ENCODE measurements at places on chromosomes 11 and 22.

GRCh38 chr11:12174477-12175143 is 64.2 kb downstream of the MICAL2 start:
- DNase-seq, result no peak

- DNase-seq, result no peak
Observed at GRCh38 chr22:30755759-30756124, 61.1 kb downstream of the OSBP2 start.

- peak; percentile 66 for DNase-seq
Observed at GRCh38 chr11:10197091-10197490, 96.9 kb downstream of the SBF2 start.

DNA sequence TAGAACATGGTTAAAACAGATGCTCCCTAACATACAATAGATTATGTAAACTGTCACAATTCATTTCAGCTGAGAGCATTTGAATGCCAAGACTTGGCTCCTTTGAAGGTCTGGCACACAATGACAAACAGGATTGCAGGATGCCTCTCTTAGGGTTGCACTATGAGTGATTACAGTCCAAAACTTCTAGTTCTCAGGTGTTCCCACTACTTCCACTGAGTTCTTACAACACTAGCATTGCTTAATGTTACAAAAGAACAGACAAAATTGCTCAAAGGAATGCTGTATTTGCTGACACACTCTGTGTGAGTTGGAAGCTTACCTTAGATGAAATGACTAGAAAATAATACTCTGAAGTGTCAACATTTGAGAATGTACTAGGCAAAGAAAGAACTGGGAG is 2413.8 kb upstream of the RAG2 start:
- no peak for DNase-seq

DNA sequence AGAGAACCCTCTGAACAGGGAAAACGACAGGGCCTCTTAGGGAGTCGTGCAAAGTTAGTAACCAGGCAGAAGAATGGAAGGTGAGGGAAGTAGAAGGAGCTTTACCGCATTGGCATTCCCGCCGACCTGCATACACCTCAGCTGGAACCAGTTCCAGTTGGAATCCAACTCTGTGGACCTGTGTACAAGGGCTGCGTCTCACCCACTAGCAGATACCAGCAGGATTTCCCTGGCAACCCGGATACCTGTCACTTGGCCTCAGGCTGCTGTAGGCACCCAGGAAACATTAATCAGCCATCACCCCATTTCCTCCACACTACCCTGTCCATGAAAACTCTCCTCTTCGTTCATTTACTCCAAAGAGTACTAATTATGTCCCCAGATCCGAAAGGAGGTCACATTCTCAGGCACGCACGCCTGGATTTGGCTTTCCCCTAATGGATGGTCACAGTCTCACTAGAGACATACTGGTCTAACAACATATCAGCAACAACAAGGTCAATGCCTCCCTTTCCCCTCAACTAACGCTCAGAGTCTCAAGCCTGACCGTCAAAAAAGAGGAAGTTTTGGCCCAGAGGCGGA is 842 bp downstream of the ARFGAP2 start:
- DNase-seq, result no peak

DNA sequence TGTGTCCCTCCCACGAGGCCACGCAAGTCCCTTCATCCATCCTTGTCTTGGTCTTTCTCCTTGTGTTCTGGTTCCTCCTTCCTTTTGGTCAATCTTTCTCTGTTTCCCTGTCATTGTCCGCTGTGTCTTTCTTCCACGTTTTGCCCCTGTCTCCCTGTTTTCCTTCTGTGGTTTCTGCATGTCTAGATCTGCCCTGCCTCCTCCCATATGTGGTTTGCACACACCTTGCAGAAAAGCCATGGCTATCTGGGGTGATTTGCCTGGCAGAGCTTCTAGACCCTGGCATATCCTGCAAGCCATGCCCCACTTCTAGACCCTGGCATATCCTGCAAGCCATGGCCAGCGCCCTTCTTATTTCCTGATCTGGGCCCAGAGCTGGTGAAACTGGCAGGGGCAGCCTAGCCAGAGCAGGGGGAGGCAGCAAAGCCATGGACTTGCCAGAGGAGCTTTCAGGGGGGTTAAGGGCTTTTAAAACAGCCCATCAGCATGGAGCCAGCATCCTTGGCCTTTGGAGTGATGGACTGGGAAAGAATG is 131.6 kb upstream of the NECTIN1 start:
- DNase-seq, result no peak

DNA sequence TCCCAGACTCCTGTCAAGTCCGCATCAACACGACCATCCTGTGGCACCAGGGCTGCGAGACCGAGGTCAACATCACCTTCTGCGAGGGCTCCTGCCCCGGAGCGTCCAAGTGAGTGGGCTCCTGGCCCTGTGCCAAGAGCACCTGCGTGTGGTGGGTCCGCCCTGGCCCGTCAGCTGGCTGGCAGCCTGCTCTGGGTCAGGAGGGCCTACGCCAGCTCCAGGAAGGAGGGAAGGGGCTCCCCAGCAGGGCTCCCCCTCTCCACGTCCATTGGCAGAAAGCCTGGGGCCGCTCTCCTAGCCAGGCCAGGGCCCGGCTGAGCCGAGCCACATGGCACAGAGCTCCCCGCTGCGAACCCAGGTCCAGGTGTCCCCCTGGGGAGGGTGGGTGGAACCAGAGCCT is 37.8 kb downstream of the MUC5B start:
- DNase-seq, result no peak

GRCh38 chr11:35436581-35437250 is 17.4 kb upstream of the SLC1A2 start:
- DNase-seq, result no peak

- no peak for DNase-seq
Observed at GRCh38 chr11:7830740-7831139, 34.0 kb upstream of the OR5P2 start.

DNA sequence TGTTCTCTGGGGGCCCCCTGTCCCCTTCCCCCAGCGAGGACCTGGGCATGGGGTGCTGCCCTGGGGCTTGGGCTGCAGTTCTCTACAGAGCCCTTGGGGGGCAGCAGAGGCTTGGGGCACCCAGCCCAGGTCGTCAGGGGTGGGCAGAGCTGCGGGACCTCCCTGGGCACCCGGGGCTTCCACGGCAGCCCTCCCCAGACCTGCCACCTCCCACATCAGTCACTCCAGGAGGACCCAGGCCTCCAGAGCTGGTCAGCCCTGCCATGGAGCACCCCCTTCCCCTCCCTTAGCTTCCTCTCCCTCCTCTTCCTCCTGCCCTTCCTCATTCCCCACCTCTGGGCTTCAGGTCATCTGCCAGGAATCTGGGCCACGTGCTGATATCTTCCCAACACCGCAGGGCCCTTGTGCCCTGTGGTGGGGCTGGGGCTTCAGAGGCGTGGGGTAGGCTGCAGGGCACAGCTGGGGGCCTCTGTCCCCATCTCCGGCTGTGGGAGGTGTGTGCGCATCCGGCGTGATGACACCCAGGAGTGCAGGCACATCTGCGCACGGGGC is 5.8 kb downstream of the TSPAN4 start:
- no peak for DNase-seq

DNA sequence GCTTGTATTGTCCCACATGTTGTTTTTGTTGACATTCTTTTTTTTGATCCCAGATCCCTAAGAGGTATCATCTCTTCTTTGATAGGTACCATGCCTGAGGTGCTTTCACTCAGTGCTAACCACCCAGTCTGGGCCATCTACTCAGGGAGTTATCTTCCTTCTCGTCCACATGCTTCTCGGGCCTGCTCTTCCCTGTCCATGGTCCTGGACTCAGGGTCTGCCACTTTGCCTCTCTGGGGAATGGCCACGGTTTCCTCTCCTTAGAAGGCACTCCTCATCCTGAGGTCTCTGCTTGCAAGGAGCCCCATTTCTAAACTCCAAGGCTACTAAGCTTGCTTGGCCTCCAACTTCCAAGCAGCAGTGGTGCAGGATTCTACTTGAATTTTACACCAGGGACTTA is 227.0 kb upstream of the NCAM1 start:
- DNase-seq, result no peak

DNA sequence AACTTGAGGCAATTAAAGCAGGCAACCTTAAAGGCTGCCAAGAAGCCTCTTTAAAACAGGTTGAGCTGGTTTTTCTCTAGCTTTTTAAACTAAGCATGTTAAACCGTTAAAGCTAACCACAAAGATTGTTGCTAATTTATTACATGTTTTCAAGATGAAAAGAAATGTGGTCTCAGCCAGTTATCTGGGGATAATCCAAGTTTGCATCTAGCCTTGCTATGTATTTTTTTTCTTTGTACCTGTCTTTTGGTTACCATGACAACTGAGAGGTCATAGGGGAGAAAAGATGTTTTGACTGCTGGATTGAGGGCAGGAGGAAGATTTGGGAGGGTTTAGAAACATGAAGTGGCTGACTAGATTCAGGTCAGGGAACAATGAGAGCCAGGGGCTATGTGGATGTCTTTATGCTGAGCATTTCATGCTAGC is 19.2 kb upstream of the PGM2L1 start:
- DNase-seq, result no peak

- DNase-seq, result no peak
Observed at GRCh38 chr11:59207988-59208451, 4.7 kb downstream of the MPEG1 start.

- no peak for DNase-seq
Observed at GRCh38 chr22:40904101-40904500, 42.2 kb upstream of the DNAJB7 start.

DNA sequence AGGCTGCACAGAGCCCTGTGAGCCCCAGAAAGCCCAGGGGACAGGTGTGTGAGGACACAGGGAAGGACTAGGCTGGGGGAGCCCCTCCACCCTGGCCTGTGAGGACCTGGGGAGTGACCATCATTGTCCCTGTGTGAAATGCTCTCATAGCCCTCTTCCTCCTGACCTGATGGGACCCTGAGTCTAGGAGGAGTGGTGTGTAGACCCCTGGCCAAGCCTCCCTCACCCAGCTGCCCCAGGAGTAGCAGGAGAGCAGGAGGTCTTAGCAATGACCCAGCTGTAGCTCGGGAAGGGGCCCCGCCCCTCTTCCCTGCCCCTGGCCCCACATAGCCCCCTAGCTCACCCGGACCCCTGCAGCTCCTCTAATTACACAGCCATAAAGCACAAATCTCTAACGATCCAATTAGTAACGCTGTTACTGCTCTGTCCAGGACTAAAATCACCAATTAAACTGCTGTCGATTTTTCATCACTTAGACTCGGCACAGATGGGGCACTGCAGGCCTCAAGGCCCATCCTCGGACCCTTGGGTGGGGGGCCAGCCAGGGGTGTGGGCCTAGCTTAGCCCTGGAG is 6.6 kb upstream of the CABP7 start:
- no peak for DNase-seq

DNA sequence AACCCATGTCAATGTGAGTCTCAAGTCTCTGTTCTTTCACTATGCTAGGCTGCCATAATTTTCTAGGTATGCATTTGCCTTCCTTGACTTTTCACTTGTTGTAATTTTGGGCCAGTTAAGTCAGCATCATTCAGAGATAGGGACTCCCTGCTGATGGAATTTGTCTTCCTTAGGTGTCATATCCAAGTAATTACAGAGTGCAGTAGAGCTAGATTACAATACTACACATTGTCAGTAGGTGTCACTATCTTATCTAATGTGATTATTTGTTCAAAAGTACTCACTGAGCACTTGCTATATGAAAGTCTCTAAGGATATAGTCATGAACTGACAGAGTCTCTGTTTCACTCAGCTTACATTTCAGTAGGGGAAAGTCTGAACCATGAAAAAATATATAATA is 25.0 kb upstream of the SYN3 start:
- DNase-seq, result no peak

GRCh38 chr11:74020539-74020938 is 11.7 kb upstream of the UCP3 start:
- no peak for DNase-seq

DNA sequence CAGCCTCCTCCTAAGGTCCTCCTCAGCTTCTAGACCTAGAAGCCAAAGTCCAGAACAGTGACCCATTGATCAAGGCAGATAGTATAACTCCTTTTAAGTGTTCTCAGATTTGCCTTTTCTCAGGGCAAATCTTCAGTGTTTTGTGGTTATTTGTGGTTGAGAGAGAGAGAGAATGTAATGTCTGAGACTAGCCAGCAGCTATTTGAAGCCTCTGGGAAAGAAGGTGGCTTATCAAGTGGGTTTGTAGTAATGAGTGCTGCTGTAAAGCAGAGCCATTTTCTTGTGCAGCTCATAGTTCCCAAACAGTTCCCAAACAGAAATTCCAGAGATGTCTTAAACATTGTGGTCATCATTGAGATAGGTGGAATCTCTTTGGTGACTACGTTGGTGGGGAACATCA is 89.5 kb downstream of the RNF169 start:
- no peak for DNase-seq

GRCh38 chr11:21888814-21889213 is 304.1 kb upstream of the ANO5 start:
- no peak for DNase-seq

DNA sequence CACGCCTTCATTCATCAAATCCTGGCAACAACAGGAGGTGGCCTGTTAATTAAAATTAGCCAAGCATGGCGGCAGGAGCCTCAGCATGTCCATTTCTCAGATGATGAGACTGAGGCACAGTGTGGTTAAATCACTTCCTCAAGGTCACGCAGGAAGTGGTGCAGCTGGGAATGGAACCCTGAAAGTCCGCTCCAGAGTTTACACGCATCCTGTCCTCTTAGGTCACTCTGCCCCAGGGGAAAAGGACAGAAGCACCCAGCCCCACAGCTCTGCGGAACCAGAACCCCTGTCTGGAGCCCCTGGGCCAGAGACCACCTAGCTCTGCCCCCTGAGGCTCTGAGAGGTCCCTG is 19.6 kb downstream of the RPL3 start:
- DNase-seq, result no peak

DNA sequence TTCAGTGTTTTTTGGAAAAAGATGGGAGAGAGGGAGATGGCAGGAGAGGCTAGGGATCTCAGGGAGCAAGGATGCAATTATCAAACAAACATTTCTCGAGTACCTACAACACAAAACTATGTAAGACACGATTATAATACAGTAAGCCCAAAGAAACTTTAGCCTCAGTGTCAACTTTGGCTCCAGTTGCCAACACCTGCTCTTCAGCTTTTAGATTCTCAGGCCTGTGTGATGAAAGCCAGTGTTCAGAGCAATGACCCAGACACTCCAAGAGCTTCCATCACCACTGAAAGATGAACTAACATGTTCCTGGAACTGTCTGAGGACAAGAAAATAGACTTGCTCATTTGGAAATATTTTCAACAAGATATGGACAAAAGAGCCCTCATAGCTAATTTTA is 31.4 kb upstream of the CEP295 start:
- DNase-seq, result no peak

- no peak for DNase-seq
Observed at GRCh38 chr11:22703591-22703990, 37.2 kb downstream of the GAS2 start.

Measured in GM04503 (cell line).